Brain (organoid and tissue), 16 donors: ENCODE measurements at places on chromosomes 6 and 20. TPM values are rescaled to one million over a fixed set of nuclear protein-coding genes. Genes with fewer than 3 reads are reported as not detected.

Gene FERMT1
- 0.85 TPM for polyA plus RNA-seq

Gene C6orf141
- not detected for polyA plus RNA-seq

Gene PACRG
- polyA plus RNA-seq = 5.0 TPM

Gene GGTLC1
- polyA plus RNA-seq = not detected

Gene SLC32A1
- 0.95 TPM for polyA plus RNA-seq

Gene FAM83B
- not detected for polyA plus RNA-seq

Gene IP6K3
- 6.4 TPM for polyA plus RNA-seq
